ENCODE measurements at places on chromosomes 5 and 9. TPM values are rescaled to one million over a fixed set of nuclear protein-coding genes. Genes with fewer than 3 reads are reported as not detected.

GRCh38 chr5:35668319-35668718 is 50.7 kb downstream of the SPEF2 start:
- no peak overlapping the region for H3K27ac ChIP-seq
- no peak overlapping the region for H3K4me3 ChIP-seq
- DNase-seq = no peak
- no peaks in the 10 kb centered on the region for H3K4me1 ChIP-seq
- H3K27me3 ChIP-seq = no peaks in the 10 kb centered on the region

- H3K27ac ChIP-seq = no peak overlapping the region
- H3K36me3 ChIP-seq = peaks cover 36% of the 10 kb centered on the region
- H3K4me1 ChIP-seq = no peaks in the 10 kb centered on the region
Measured at GRCh38 chr9:128540634-128541360, 11.6 kb upstream of the SPTAN1 start.

GRCh38 chr5:81397176-81397575 is 3.2 kb upstream of the ACOT12 start:
- no peak overlapping the region for H3K4me3 ChIP-seq
- no peak overlapping the region for H3K27ac ChIP-seq
- no peak for DNase-seq

ADGRD2 gene
- not detected for polyA plus RNA-seq

DNA sequence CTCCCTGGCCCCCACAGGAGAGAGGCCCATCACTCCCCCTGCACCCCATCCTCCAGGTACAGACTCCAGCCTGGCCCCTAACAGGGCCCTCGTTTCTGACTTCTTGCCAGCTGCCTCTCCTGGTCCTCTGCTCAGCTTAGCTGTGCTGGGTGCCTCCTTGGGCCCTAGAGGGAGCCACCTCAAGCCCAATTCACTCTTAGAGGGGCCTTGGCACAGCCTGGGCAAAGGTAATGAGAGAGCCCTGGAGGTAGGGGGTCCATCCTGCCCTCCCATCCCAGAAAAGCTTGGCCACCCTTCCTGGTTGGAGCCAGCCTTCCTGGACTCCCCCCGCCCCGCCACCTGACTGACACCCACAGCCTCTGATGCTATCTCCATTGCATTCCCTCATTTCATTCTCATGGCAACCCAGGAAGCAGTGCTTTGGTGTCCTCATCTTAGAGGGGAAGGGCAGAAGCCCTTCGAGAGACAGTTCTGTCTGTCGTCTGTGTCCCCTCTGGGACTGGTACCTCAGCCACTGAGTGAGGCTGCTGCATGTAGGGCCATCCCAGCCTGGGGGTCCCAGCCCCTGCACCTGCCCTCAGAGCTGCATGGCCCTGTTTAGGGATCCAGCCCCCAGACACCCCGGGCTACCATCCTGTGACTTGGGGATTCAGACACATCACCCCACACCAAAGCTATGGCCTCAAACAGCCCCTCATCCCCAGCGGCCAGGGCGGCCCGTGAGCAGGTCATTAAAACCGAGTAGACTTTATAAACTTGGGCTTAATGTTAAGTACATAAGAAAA is 95.5 kb downstream of the BARX1 start:
- H3K27me3 ChIP-seq = no peaks in the 10 kb centered on the region
- H3K27ac ChIP-seq = no peak overlapping the region
- H3K36me3 ChIP-seq = no peaks in the 10 kb centered on the region
- H3K4me3 ChIP-seq = no peak overlapping the region

- no peaks in the 10 kb centered on the region for H3K4me1 ChIP-seq
- no peak overlapping the region for H3K4me3 ChIP-seq
- no peak for DNase-seq
- H3K27ac ChIP-seq = no peak overlapping the region
- no peaks in the 10 kb centered on the region for H3K27me3 ChIP-seq
- H3K36me3 ChIP-seq = no peaks in the 10 kb centered on the region
Measured at GRCh38 chr5:139579-140442, 47.8 kb downstream of the PLEKHG4B start.

DNA sequence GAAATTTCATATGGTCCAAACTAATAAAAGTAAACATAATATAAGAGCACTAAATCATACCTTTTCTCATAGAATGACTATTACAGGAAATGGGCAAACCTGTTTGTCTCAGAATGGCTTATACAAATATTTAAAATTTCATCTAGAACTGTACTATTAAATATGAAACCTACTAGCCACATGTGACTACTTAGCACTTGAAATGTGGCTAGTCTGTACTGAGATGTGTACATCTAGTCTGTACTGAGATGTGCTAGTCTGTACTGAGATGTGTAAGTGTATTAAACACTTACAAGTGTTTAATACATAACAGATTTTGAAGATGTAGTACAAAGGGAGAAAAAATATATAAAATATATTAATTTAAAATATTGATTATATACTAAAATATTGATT is 22.4 kb downstream of the ABITRAM start:
- DNase-seq = no peak
- H3K27ac ChIP-seq = no peak overlapping the region

STKLD1 gene
- polyA plus RNA-seq = 4.0 TPM

DNA sequence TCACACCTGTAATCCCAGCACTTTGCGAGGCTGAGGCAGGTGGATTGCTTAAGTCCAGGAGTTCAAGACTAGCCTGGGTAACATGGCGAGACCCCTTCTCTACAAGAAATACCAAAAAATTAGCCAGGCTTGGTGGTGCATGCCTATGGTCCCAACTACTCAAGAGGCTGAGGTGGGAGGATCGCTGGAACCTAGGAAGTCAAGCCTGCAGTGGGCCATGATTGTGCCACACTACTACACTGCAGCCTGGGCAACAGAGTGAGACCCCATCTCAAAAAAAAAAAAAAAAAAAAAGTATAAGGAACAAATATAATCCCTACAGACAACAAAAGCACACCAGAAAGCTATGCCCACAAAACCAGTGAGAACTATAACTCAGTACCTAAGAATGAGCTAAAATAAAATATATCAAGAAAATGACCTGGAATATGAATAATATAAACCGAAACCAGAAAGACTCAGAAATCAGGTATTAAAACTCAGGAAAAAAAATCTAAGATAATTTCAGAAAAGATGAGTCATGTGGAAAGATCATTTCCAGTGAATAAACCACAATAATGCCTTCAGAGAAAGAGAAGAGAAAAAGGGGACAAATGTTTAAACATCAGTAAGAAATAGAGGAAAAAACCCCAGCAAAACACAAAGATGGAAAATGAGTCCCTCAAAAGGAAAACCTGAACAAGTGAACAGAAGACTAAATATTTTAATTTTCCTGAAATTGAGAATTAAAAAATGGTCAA is 57.4 kb downstream of the GOLPH3 start:
- no peaks in the 10 kb centered on the region for H3K27me3 ChIP-seq
- H3K4me3 ChIP-seq = no peak overlapping the region
- no peak overlapping the region for H3K27ac ChIP-seq
- DNase-seq = no peak

GRCh38 chr5:39670391-39670790 is 245.6 kb upstream of the DAB2 start:
- no peaks in the 10 kb centered on the region for H3K27me3 ChIP-seq
- no peaks in the 10 kb centered on the region for H3K36me3 ChIP-seq
- no peak for DNase-seq

PAEP gene
- not detected for polyA plus RNA-seq

TYRP1 gene
- polyA plus RNA-seq = 10.0 TPM

PLAC8L1 gene
- polyA plus RNA-seq = not detected

DNA sequence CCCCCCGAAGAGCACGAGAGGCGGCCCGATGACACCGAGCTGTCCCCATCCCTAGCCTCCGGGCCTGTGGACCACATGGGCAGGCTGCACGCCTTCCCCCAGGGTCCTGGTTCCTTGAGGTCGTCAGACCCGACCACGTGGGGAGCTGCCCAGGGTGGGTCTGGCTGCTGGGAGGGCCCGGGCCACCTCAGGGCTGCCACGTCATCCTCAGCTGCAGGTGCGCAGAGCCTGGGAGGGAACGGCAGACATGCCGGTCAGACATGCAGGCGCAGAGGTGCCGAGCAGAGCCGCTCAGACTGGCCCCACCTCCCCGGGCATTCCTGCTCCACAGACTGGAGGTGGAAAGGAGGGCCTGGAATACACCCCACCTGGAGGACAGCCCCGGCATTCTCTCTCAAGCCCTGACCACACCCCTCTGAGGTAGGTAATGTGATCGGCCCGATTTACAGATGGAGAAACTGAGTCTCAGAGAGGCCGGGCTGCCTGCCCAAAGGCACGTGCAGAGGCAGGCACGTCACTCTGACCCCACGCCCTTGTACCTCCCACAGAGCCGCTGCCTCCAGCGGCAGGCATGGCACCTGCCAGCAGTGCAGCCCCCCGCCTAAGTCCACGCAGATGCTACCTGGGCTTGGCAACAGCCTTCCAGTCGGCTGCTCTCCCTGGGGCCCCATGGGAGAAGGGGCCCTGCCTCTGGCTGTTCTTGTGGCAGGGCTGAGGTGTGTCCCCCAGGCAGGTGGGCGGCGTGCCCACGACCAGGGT is 649 bp downstream of the CCDC187 start:
- H3K27me3 ChIP-seq = no peaks in the 10 kb centered on the region
- H3K27ac ChIP-seq = no peak overlapping the region
- no peaks in the 10 kb centered on the region for H3K36me3 ChIP-seq
- H3K4me1 ChIP-seq = no peaks in the 10 kb centered on the region
- DNase-seq = no peak

DNA sequence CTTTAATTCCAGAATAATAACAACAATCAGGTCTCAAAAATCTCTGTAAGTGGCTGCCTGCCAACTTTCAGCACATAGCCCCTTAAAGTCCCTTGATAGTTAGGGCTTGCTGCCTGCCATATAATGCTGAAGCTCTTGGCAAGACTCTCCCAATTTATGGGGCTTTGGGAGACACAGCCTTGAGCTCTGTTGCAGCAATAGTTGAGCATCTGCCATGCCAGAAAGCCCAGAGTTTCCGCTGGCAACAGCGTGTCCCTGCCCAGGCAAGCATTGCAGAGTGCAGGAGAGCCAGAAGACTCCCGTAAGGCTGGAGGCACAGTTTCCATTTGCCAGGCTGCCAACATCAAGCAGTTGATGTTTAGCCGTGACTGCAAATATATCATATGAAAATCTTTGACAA is 678.5 kb upstream of the NUDT12 start:
- no peak overlapping the region for H3K4me3 ChIP-seq
- no peak for DNase-seq
- no peaks in the 10 kb centered on the region for H3K36me3 ChIP-seq
- no peak overlapping the region for H3K27ac ChIP-seq
- no peaks in the 10 kb centered on the region for H3K4me1 ChIP-seq

- no peaks in the 10 kb centered on the region for H3K27me3 ChIP-seq
- H3K4me3 ChIP-seq = no peak overlapping the region
- no peaks in the 10 kb centered on the region for H3K36me3 ChIP-seq
- DNase-seq = peak; percentile 16
Measured at GRCh38 chr5:130868186-130868840, 296.7 kb downstream of the HINT1 start.

NKD2 gene
- 7.9 TPM for polyA plus RNA-seq

GRCh38 chr5:110342683-110343082 is 383.8 kb downstream of the TMEM232 start:
- no peak overlapping the region for H3K27ac ChIP-seq
- no peak for DNase-seq
- H3K4me1 ChIP-seq = no peaks in the 10 kb centered on the region
- H3K36me3 ChIP-seq = no peaks in the 10 kb centered on the region
- no peaks in the 10 kb centered on the region for H3K27me3 ChIP-seq
- no peak overlapping the region for H3K4me3 ChIP-seq

CKS2 gene
- 72.8 TPM for polyA plus RNA-seq

DNA sequence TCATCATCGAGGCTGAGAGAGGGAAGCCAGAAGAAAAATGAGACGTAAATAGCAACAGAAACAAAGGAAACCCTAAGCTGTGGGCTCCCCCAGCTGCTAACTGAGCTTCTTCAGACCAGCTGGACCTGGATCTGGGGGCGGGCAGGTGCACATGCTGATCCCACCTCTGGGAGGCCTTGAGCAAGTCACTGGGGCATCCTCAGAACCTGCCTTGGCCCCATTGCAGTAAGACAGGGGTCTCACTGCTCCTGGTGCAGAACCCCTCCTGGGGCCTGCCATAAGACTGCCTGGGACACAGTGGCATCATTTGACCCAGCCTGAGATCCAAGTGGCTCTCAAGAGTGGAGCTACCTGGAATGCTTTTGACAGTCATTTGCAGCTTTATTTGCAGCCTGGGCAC is 77.4 kb downstream of the PHF2 start:
- H3K4me1 ChIP-seq = no peaks in the 10 kb centered on the region
- H3K27me3 ChIP-seq = no peaks in the 10 kb centered on the region
- DNase-seq = no peak
- H3K27ac ChIP-seq = no peak overlapping the region
- no peak overlapping the region for H3K4me3 ChIP-seq
